ENCODE measurements at places on chromosomes 13 and 19.
A peak's percentile ranks its signal among the peaks of the same experiment; 100 is the strongest.

DNA sequence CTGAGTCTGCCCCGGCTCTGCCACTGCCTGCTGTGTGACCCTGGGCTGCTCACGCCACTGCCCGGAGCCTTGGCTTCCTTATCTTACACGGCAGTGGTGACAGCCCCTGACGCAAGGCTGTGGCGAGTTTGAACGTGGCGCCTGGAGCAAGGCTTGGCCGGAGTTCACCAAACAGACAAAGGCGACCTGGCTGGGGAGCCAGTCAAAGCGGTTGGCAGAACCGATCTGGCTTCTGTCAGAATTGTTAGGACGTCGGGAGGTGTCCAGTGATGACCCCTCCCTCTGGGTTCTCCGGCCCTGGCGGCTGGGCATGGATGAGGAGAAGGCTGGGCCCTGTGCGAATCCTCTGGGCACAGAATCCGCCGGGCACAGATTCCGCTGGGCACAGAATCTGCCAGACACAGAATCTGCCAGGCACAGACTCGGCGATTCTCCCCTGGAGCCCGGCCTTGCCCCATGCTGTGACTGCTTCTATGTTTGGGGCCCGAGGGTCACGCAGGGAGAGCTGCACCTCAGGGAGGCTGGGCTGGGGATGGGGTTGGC, 11.7 kb upstream of the TMEM255B start:
- no peak for DNase-seq

DNA sequence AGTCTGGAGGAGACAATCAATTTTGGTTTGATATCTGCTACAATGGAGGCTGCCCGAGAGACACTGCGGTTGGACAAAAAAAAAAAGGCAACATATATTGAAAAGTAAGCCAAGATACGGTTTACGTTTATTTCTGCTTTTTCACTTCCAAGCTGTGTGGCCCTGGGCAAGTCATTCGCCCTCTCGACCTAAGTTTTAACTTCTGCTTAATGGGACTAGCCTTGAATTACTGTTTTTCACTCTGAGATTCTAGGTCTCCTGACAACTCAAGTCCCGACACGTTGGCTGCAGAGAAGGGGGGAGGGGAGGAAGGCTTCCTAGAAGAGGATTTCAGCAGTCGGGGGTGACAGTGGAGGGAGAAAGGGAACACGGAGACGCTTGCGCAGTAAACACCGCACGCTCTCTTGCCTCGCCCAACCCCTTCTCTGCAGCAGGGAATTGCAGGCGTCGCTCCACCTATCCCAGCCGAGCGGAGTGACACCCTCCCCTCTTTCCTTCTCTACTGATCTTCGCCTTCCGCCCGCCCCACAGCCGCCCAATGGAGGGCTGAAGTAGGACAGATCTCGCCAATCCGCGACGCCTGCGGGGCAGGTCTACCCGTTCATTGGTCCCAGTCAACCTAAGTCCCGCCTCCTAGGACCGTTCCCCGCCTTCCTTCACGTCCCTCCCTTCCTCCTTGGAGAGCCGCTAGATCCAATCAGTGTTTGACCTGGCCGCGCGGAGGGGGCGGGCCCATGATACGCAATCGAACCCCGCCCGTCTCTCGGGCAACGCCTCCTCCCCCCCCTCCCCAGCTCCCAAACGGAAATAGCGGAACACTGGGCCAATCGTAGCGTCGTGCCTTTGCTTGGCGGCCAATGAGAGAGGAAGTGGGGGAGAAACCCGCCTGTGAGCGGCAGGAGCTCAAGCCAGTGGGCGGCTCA, 533 bp upstream of the AP2A1 start:
- peak; percentile 99 for DNase-seq

GRCh38 chr13:95239283-95239682, 62.0 kb downstream of the ABCC4 start:
- no peak for DNase-seq

DNA sequence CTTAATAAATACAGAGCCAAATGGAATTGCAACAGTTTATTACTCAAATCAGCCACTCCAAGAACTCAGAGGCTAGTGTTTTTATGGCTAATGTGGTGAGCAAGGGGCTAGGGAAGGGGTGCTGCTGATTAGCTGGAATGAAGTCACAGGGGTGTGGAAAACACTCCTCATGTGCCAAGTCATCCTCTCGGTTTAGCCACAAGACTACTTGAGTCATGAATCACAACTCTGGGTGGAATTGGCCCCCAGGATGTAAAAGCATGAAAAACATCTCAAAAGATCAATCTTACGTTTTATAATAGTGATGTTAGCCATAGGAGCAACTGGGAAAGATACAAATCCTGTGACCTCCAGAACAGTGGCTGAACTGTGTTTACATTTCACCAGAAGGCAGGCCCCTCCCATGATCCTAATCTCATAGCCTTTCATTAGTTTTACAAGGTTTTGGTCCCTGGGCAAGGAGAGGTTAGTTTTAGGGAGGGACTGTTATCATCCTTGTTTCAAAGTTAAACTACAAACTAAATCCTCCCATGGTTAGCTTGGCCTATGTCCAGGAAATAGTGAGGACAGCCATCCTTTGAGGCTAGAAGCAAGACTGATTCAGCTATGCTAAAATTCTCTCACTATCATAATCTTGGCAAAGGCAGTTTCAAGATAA, 2020.1 kb upstream of the PCDH20 start:
- DNase-seq = no peak

- no peak for DNase-seq
These were observed 24.5 kb downstream of the UBA2 start for GRCh38 chr19:34452723-34453122.

GRCh38 chr13:73060251-73061160, 1.7 kb downstream of the KLF5 start:
- DNase-seq = no peak

- DNase-seq = no peak
These were observed 65.3 kb downstream of the PEPD start for GRCh38 chr19:33456076-33456844.

DNA sequence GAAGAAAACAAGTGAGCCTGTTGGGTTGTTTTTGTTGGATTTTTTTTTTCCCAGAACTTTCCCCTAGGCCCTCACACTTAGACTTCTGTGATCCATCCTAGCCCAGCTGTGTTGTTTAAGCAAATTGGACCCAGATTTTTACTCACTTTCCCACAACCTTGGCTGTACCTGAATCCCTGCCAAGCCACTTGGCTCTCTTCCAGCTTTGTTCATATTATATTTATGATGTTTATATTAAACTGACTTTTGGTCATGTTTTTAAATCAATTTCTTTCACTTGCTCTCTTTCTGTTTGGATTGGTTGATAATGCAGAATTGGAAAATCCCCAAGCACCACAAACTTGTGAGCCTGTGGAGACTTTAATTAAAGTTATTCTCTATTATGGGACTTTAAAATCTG, 16.6 kb downstream of the OLFM4 start:
- DNase-seq = no peak

GRCh38 chr13:99065235-99066015, 87.6 kb upstream of the DOCK9 start:
- DNase-seq = no peak

DNA sequence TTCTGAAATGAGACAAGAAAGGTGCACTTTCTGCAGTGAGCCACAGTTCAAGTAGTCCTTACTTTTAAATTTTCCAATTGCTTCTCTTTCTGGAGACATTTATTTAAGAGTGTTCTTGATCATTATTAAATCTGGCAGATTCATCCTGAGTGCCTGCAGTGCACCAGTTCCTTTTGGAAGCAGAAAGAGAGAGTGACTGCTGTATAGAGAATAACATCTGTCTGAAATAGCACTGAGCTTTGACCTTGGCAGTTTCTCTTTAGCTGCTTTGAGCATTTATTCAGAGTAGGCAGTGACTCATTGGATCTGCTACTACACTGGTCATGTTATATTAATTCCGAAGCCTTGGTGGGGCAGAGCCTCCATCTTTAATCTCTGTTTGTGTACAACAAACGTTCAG, 1373.7 kb downstream of the PCDH9 start:
- no peak for DNase-seq

DNA sequence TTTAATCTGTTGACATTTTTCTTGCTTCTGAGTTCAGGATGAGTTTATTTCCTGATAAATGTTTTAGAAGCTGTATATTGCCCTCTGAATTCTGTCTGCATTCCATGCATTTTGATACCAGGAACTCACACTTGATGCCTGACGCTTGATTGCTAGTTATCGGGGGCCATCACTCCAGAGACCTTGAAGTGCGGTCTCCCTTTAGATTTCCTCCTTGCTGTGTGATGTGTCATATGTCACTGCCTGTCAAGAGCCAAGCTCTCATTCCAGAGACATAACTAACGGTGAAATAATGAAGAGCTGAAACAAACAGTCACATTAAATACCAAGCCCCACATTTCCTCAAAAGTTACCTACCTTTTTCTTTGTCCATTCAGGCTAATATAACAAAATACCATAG, 155.5 kb downstream of the TNFSF13B start:
- DNase-seq = no peak

- no peak for DNase-seq
These were observed 32.5 kb downstream of the ZC3H4 start for GRCh38 chr19:47081095-47081494.

DNA sequence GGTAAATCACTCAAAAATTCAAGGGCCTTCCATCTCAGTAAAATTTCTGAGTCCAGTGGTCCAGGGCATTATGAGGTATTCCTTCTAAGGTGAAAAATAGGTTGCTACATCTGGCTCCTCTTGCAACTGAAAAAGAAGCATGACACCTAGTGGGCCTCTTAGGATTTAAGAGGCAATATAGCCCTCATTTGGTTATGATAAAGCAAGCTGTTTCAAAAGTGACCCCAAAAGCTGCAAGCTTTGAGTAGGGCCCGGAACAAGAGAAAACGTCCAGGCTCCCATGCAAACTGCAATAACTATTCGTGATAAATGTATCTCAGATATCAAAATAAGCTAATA, 1910.2 kb upstream of the PRR20A start:
- DNase-seq = no peak

DNA sequence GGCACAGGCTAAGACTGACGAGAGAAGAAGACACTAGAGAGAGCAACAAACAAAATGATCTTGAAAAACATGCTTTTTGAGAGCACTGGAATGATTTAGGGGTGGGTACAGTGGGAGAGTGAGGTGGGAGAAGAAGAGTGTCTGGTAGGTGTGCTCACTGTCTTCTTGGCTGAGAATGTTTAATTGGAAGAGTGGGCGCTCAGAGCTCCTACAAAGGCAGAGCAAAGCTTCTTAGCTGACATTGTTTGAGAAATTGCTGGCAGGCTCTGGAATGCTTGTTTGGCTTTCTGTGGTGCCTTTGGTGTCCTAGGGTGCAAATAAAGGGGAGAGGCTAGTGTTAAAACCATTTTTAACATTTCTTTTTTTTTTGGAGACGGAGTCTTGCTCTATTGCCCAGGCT, 1.5 kb upstream of the LIPE start:
- DNase-seq = no peak

DNA sequence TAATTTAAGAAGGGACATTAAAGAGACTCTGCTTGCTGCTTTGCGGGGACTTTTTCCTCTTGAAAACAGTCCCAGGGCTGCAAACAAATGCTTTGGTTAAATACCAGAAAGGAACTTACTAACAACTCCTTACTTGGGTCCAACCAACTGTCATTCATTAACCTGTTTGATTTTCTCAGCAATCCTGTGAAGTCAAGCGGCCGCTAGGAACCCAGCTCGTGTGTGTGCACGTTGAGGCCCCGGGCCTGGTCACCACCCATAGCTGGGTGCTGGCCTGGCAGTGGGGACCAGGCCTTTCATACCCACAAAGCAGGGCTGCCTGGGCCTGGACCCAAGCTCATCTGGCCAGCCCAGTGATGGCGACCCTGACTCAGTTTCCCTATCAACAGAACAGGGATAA, 50.7 kb downstream of the C1QTNF9 start:
- no peak for DNase-seq

All from T-cell (primary cell).